ENCODE measurements at places on chromosomes 12 and 14.

- DNase-seq: no peak
These were observed 38.3 kb downstream of the ATF7IP start for GRCh38 chr12:14403711-14404196.

GRCh38 chr14:71244341-71244740, 337.1 kb downstream of the PCNX1 start:
- DNase-seq: no peak

GRCh38 chr12:81128930-81129554, 51.2 kb downstream of the ACSS3 start:
- DNase-seq: peak; percentile 15

DNA sequence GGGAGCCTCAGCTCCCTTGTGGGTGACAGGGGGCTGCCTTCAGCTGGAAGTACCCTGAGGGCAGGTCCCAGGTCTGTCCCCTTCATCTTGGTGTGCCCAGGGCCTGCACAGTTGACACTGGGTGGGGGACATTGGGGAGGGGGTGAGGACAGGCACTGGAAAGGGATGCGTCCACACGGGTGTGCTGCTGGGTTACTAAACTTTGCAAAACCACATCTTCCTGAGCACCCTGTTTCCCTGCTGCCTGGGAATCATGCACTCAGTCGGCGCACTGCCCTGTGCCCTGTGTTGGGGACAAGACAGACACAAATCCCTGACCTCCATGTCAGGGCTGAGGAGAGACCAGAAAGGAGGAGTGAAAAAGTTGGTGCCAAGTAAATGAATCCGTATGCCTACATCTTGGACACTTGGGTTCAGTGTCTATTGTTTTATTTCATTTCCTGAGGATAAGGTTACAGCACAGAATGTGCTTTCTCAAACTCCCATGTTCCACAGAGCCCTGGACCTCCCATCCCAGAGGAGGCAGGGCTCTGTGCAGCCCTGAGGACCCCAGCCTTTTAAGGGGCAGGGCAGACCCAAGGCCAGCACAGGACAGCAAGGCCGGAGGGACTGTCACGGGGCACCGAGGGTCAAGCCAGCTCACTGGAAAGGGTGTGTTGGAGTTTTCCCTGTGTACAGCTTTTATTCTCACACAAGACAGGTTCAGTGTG, 2.9 kb upstream of the SLC25A29 start:
- no peak for DNase-seq

DNA sequence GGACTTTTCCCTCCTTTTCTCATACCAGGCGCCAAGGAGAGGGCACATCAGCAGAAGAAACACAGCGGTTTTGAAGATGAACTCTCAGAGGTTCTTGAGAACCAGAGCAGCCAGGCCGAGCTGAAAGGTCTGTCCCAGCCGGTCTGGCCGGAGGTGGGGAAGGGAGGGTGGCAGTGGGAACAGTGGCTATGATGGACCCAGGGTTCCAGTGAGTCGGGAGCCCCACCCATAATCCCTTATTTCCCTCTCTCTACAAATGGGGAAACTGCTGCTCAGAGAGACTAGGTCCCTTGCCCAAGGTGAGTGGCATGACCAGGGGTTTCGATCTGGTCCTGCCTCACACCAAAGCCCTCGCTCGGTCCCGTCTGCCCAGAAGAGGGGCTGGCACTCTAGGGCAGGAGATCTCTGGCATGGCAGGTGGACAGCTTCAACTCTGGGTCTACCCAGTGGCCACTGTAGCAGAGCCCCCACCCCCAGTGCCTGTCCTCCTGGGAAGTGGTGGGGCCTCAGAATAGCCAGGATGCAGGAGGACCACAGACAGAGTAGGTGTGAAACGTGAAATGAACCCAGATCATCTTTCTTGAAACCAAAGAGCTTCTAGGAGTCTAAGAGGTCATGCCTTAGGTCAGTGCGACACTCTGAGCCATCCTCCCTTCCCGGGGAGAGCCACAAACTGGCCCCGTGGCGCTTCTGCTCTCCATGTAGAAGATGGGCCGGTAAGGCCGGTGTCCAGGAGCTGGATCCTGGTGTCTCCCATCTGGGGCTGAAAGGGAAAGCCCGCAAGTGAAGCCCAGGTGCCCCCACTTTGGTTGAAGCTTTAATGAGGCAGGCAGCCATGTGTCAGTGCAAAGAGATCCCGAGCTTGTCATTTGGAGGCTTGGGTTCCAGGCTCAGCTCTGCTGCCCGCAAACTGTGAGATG, 7.0 kb downstream of the CHGA start:
- DNase-seq: no peak

DNA sequence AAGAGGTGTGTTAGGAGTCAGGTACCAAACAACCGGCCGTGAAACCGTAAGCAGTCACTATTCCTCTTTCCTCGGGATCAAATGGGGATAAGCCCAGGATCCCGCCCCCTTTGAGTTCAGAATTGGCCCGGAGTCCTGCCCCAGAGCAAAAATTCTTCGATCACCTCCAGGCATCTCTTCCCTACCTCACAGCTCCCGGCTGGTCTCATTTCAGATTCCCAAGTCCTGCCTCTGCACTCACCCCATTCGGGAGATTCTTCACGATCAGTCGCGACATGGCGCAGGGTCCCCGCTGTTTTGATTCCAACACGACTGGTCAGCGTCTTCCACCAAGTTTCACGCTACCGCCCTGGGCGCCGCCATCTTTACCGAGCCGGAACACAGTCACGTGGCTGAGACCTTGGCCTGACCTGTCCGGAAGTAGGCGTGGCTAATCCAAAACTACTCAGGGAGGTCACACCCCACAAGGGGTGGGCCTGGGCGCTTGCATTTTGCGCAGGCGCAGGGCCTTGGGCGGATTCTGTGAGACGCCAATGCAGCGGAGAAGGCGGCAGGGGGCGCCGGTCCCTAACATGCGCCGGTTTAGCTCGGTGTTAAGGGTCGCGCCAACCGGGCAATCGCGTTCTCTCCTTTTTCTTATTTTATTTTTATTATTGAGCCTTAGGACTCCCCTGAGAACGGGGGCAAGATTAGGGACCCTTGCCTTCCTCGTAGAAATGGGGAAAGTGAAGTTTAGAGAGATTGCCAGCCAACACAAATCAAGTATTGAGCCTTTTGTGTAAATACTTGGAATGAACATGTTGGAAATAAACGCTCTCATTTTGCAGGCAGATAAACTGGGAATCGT, at the start of gene RBM19:
RBM19 (minus strand) TSS at position 375 of the 847 bp plus-strand sequence; CDS start at position 277, 98 bp downstream.
- DNase-seq: peak; percentile 82

DNA sequence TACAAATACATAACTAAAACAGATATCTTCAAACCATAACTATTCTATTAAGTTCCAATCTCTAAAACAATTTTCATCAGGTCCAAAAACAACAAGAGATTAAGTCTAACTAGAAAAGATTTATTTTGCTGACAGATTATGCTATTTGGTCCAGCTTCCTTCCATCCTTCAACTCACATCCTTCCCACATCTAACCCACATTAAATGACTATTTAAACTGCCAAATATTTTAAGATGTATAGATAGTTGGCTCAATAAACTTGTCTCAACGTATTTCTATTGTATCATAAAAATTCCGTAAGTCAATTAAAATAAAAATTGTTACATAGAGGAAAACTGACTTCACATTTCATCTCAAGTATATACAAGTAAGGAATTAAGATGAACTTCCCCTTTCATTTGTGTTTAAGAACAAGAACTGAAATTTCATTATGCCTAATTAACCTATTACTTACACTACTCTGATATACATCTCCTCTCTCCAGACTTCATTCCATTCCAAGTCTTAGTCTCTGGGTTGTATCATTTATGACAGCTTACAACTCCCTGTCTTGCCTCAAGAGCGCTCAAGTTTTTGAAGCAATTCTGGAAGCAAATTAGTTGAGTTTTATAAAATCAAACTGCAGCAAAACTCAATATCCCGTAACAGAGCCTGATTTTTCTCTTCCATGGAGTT, 25.4 kb downstream of the PAWR start:
- DNase-seq: no peak

GRCh38 chr14:71728386-71728785, 203.8 kb upstream of the RGS6 start:
- DNase-seq: no peak

DNA sequence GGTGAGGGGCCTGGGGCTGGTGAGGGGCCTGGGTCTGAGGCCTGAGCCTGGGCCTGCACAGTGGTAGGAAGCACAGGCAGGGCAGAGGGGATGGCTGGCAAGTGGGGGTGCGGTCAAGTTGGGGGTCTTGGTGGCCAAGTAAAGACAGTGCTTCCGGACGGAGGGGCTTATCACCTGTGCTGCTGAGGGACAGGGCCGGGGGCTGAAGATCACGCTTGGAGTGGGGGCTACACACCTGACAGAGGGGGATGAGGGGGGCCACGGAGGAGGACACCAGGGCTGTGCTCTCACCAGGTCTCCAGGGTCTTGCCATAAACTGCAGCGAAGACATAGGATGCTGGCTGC, 12.2 kb downstream of the TEDC1 start:
- DNase-seq: no peak

- no peak for DNase-seq
These were observed 303.8 kb downstream of the TMEM121 start for GRCh38 chr14:105830171-105830570.

- no peak for DNase-seq
These were observed 7.6 kb downstream of the GPRC5A start for GRCh38 chr12:12898911-12899511.

GRCh38 chr12:119374635-119375034, 40.1 kb downstream of the CCDC60 start:
- no peak for DNase-seq

DNA sequence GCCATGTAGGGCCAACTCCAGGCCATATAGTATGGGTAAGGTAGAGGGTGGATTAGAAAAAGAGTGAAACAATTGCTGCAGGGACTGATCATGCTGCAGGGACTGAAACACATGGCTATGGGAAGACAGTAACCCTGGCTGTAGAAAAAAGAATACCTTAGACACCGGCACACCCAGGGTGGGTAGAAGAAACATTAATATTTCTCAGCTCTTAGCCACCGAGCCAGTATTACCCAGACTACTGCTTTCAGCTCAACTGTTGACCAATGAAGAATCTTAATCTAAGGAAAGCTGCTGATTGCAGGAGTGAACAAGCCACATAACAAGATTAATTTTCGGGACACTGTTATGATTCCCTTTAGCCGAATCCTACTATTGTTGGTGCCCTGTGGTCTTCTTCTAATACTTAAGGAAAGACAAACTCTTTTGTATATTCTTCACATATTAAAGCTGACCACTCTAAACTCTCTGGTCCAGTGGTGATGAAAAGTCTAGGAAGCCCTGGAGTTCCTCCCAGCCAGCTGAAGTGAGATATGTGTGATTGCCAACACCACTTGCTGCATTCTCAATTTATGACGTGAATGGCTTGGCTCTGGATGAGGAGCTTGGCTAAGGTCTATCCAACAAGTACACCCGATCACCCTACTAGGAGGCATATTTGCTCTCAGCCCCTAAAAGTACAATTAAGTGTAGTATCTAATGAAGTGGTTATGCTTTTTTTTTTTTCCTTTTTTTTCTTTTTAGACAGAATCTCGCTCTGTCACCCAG, 69.2 kb downstream of the NOVA1 start:
- no peak for DNase-seq

DNA sequence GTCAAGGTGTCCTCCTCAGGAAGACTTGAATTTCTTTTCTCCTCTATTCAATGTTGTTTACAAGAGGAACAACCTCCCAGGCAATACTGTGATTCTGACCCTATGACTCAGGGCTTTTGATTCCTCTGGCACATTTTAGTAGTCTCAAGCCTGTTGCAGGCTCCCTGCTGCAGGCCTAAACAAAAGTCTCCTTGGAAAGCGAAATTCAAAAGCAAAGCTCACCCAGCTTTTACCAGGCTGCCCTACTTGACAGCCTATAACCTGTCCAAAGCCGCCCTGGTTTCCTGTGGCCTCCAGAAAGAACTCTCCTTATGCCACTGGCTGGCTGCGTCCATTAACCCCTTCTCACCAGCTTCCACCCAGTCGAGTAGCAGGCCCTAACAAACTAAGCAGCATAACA, 11.6 kb downstream of the FGD6 start:
- no peak for DNase-seq

- no peak for DNase-seq
These were observed 258.3 kb upstream of the NAV3 start for GRCh38 chr12:77572371-77572770.

GRCh38 chr14:68308726-68309520, 483.9 kb downstream of the ZFP36L1 start:
- DNase-seq: no peak

DNA sequence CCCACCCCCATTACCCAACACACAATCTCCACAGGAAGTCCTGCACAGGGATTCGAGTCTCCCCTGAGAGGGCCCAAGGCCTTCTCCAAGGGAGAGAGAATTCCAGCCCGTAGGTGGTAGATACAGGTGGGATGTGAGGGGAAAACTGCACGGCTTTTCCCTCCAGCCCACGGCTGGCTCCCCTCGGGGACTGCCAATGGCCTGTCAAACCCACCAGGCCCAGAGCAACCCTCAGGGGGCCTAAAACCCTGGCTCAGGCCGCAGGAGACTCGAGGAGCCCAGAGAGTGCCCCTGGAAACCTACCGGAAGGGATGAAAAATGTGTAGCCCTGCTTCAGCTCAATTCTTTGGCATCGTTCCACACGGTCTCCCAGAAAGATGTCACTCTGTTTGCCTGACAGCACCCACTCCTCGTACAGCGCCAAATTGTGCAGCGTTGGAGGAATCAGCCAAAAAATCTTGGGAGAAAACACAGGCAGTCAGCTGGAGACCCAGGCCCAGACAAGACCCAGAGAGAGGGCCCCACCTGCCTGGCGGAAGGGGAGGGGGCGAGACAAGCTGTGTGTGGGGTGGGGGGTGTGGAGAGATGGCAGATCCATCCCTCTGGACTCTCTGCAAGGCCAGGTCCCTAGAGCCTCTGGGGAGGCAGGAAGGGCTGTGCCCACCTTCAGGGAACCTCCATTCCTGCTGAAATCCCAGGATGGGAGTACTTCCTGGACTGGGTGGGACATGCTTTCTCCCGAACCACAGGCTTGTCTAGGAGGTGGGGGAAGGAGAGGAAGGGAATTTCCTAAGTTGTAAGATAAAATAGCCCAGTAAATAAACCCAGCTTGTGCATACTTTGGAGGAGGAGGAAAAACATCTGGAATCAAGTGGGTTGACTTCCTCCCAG, 48.1 kb downstream of the KDM2B start:
- DNase-seq: no peak

DNA sequence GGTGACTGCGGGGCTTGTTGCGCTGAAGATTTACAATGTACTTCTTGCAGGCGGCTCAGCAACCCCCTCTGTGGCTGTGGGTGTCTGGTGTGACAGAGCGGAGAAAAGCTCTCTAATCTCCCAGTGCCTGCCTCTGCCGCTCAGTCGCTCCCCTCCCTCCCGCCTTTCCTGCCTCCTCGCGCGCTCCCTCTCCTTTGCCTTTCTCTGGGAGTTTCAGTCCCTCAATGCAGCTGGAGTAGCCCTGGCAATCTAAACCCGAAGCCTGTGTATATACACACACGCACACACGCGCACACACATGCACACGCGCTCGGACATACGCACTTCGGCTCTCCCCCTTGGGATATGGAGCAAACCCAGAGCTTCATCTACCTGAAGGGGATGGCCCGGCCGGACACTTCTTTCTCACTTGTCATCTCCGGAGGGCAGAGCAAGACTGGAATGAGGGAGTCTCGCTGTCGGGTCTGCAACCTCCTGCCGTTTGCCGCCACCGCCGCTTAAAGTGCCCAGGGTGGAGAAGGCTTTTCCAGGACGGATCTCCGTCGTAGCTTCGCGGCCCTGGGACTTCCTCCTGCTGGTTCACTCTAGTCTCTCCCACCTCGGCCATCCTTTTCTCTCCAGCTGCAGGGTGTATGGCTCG, 599 bp upstream of the TRHDE start:
- DNase-seq: no peak

- no peak for DNase-seq
These were observed 5.0 kb downstream of the PTPN6 start for GRCh38 chr12:6956021-6956727.
